ENCODE measurements at places on chromosomes 11 and 22.
A peak's percentile ranks its signal among the peaks of the same experiment; 100 is the strongest.

GRCh38 chr11:3605283-3605662 is 36.5 kb downstream of the ART5 start:
- no peak for DNase-seq

DNA sequence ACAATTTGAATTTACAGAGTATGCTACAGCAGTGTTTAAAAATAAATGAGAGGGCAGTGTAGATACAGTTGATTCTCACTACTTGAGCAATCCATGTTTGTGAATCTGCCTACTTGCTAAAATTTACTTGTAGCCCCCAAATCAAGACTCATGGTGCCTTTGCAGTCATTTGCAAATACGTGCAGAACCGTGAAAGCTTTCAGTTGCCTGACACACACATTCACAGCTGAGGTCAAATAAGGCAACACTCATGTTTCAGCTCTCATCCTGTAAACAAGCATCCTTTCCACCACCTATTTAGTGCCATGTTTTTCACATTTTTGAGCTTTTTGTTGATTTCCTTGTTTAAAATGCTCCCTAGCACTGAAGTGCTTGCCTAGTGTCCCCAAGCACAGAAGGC is 32.5 kb upstream of the RASL10A start:
- no peak for DNase-seq

GRCh38 chr11:45807792-45808238 is 2.9 kb downstream of the SLC35C1 start:
- DNase-seq: no peak

DNA sequence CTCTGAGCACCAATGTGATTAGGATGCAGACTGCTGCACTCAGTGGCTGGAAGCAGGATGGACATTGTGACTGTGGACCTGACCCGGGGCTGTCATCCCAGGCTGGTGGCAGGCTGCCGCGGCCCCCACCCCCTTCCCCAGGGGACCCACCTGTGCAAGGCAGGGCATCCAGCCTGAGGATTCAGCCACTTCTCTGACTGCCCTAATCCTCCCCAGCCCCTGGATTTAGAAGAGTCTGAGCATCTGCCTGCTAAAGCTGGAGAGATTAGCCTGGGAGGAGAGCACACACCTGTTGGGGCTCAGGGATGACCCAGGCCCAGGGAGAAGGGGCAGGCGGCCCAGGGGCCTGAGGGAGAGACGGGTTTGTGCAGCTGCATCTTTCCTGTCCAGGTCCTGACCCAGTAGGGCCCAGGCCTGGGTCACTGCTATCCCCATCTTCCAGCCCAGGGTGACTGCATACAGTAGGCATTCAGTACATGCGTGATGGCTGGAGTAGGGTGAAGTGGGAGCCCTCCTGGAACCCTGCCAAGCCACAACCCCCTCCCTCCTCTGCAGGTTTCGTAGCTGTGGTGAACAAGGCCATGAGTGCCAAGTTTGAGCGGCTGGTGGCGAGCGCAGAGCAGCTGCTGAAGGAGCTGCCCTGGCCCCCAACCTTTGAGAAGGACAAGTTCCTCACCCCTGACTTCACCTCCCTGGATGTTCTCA is 12.1 kb downstream of the DPP3 start:
- DNase-seq: no peak

DNA sequence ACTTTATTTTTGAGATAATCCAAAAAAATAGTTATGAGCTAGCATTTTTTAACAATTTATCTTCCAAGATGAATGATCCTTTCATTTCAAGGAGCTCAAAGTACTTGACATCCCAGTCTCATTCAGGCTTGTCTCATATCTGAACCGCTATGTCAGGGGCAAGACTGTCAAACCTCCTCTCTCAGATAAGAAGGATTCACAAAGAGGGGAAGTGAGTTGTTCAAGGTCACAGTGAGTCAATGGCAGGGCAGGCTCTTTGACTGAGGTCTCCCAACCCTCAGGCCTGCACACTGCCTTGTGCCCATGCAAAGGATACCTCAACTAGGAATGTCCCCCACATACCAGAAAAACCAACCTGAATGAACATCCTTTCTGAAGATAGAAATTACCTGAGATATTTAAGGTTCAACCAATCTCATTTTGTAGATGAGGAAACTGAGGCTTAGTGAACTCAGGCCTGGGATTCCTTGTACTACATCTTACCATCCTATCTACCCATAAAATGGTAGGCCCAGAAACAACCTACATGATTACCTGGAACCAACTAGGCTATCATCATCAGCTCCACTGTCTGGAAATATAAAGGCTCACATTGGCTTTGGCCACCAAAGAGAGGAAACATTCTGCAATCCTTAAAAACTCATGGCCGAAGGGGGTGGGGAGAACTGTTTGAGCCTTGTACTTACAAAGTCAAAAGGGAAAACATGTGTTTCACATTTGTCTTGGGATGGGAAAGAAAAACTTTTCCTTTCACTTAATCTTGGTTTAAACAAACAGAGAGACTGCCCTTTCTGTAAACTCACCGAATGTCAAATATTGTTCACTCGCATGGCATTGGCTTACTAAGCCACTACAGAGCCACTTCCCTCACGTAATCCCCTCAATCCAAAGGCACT is 51.1 kb downstream of the LIF start:
- no peak for DNase-seq

DNA sequence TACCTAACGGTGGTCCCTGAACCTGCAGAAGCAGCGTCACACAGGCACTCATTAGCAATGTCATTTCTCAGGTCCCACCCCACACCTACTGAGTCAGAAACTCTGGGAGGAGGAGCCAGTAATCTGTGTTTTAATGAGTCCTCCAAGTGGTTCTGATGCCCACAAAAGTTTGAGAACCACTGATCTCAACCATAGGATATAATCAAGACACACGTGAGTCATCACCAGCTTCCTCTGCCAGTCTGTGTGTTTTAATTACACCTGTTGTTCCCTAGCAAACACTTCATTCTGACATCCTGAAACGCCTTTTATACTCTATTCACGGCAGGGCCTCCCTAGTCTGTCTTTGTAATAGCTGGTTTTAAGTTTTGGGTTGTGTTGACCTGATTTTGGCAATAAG is 5.8 kb downstream of the TECTA start:
- no peak for DNase-seq

DNA sequence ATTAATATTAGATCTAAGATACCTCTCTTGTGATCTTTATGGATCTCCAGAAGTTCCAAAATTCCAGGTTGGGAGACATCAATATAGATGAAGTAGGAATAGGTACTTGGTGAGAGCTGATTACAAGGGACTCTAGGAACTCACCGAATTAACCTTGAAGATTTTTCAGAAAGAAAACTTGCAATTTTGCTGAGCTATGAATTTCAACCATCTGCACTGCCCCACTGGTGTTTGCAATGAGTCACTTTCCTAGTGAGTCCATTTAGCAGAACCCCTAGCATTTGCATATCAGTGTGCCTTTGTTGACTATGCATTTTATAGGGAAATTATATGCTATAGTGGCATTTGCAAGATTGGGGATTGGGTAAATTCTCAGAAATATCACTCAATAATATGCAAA is 122.0 kb downstream of the CTNND1 start:
- no peak for DNase-seq

DNA sequence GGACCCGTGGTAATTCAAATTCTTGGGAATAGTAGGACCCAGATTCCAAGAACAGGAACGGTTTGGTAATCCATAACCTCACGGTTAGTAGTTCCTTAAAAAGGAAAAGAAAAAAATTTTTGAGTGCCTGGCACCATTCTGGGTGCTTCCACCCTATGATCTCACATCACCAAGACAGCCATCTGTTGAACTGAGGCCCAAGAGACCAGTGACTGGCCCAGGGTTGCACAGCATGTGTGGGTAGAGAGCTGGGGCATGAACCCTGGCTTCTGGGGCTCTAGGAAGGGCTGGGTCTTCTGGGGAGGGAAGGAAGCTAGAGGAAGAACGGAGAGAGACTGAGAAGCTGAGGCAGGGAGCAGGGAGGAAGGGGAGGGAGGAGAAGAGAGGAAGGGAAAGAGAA is 4.7 kb upstream of the SPI1 start:
- DNase-seq: no peak

- no peak for DNase-seq
Measured at GRCh38 chr22:46531581-46532175, 5.7 kb downstream of the CELSR1 start.

DNA sequence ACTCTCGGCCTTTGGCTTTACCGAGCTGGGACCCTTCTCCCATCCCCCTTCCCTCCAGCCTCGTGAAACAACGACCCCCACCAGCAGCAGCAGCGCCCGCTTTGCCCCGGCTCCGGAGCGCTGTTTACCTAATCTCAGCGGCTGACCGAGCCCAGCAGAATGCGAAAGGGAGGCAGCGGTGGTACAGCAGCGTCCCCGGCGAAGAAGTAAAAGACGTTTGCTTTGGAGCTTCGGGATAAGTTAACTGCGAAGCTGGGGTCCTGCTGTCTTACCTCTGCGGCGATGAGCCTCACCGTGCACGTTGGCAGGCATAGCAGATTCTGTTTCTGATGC is 2.0 kb upstream of the LARGE1 start:
- no peak for DNase-seq

- DNase-seq: no peak
Measured at GRCh38 chr11:70713086-70713835, 314.9 kb downstream of the CTTN start.

GRCh38 chr11:16857186-16857585 is 118.7 kb downstream of the C11orf58 start:
- DNase-seq: no peak

DNA sequence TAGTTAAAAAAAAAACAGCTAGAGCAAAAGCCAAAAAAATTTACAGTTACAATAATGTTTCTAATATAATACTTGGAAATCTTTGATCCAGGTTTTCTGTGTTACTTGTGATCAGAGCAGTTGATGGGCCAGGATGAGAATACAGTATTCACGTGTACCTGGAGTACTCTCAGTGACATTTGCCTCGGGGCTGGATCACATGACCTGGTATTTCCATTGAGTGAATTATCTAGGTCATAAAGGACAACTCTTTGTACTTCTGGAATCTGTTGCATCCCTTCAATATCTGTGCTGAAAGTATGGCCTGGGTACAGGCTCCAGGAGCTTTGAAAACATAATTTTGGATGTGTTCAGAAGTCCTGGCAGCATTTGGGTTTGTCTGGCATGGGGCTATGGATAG is 93.5 kb downstream of the GRAMD1B start:
- DNase-seq: no peak

DNA sequence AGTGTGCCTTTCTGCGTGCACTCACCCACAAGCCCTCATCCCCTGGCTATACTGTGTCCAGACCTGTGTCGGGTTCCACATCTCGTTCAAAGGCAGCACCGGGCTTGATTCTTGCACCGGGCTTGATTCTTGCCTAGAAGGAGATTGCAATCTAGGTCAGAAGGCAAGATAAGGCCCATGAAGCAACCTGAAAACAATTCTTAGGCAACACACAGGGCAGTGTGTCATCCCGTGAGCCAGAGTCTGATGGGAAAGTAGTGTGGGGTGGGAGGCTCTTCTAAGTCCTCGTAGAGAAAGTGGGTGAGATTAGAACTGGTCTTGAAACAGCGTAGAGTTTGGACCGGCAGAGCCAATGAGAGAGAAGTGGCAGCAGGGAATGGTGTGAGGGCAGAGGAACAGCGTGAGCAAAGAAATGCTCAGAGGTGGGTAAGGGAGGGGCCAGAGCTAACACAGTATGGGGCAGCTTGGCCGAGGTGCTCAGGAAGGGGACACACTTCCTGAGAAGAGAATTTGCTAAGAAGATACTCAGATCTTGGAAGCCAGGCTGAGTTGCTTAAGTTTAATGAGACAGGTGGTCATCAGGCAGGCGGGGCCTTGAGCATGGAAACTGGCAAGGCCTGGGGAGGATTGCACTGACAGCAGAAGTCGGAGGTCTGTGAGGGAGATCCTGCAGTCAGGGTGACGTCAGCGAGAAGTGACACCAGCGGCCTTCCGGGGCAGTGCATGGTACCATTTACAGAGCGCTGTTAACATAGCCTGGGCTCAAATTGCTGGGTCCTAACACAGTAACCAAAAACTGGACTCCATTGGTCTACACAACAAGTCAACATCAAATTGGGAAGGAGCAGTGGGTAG is 40.7 kb upstream of the DKK3 start:
- no peak for DNase-seq

DNA sequence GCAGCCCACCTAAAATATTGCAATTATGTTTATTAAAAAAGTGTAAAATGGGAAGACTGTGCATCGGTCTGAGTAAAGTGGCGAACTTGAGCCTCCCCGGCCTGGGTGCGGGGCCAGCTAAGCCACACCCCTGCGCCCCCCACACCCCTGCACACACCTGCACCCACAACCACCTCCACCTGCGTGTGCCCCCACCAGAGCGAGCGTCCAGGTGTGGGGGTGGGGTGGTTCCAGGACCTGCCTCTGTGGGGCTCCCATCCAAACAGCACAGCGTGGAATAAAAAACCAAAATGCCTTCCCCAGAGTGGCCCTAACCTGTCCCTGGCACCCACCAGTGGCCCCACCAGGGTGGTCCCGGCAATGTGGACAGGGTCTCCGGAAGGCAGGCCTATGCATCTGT is 30.1 kb upstream of the CARS1 start:
- no peak for DNase-seq

GRCh38 chr11:68117853-68118470 is 3.2 kb downstream of the CHKA start:
- no peak for DNase-seq

GRCh38 chr11:74634537-74634936 is 42.2 kb downstream of the POLD3 start:
- DNase-seq: peak; percentile 20

GRCh38 chr11:69301081-69301454 is 7.1 kb downstream of the MYEOV start:
- no peak for DNase-seq

DNA sequence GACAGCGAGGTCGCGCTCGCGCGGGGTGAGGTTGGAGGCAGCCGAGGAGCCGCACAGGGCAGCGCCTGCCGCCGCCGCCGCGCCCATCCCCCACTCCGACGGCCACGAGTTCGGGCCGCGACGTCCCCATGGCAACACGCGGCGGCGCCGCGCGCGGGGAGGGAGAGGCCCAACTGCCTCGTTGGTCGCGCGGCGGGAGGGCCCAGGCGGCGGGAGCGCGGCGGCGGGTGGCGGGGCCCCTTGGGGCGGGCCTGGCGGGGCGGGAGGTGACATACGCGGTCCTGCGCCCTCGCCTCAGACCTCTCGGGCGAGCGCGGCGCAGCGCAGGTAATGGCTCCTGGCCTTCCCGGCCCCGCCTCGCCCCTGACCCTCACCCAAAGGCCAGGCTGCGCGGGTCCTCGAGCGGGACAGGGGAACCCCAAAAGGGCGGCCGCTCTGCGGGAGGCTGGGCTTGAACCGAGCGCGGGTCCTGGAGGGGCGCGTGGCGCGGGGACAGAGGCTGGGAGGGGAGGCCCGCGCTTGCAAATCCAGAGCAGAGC is at the start of gene DEUP1:
TSS of gene DEUP1 (plus strand) at position 297 of the 539 bp plus-strand sequence. CDS start 1,518 bp downstream, outside the sequence.
- DNase-seq: no peak

DNA sequence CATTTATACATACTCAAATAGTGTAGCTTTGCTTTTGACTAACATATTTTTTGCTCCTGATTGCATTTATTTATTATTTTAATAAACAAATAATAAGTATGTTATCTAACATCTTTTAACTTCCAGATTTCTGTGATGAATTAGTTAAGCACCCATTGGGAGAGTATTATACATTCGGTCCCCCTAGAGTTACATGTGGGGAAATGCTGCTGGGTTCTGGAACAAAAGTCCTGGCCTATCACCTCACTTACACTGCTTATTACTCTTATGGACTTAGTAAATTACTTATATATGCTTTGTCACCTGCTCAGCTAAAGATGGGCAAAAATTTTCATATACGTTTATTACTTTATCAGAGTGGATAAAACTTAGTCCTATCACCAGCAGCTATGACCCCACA is 1163.0 kb downstream of the FAM181B start:
- no peak for DNase-seq

- no peak for DNase-seq
Measured at GRCh38 chr22:40203572-40203971, 25.8 kb downstream of the TNRC6B start.

Data from fibroblast of the conjunctiva (primary cell).